ENCODE measurements at places on chromosomes 1 and 21.

DNA sequence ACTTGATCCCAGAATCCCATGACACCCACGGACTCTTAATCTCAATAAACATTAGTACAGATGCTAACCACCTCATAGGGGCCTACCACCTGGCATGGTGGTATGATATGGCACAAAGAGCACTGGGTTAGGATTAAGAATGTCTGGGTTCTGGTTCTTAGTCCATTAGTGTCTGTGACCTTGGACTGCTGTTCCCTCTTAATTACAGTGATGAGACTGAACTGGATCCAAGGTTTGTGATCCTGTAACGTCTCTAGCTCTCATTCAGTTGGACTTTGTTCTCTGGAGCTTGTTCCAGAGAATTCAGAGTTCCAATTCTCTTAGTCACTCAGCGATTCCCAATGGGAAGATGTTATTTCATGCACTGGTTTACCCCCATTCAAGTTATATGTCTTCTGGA lies 23.6 kb upstream of the PIGC start:
- DNase-seq: no peak

DNA sequence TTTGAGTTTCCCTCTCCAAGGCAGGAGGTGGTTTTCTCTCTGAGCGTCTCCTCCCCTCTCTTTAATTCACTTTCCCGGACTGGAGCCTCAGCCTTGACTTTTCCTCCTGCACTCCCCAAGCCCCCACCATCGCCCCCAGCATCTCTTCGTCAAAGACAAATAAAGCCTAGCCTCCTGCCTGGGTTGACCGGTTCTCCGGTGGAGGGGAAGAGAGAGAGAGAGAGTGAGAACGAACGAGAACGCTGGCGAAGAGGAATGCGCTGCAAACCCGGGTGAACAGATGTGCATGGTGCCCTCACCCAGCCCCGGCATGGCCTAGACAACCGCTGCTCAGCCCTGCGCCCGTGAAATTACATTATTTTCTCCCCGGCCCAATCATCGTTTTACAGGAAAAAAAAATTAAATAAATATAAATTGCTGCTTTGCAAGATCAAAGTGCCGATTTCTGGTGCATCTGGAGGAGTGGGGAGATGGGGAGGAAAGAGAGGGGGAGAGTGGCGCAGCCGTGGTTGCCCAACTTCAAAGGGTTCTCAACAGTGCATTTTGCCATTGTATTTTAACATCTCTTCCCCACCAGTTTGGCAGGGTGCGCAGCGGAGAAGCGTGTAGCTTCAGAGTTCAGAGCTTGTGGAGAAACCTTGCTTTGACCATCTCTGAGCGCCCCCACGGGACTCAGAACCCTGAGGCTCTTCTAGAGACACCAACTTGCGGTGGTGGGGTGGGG lies 11.4 kb upstream of the TBX15 start:
- no peak for DNase-seq

GRCh38 chr1:113976609-113977278 lies 2.5 kb upstream of the OLFML3 start:
- peak; percentile 60 for DNase-seq

DNA sequence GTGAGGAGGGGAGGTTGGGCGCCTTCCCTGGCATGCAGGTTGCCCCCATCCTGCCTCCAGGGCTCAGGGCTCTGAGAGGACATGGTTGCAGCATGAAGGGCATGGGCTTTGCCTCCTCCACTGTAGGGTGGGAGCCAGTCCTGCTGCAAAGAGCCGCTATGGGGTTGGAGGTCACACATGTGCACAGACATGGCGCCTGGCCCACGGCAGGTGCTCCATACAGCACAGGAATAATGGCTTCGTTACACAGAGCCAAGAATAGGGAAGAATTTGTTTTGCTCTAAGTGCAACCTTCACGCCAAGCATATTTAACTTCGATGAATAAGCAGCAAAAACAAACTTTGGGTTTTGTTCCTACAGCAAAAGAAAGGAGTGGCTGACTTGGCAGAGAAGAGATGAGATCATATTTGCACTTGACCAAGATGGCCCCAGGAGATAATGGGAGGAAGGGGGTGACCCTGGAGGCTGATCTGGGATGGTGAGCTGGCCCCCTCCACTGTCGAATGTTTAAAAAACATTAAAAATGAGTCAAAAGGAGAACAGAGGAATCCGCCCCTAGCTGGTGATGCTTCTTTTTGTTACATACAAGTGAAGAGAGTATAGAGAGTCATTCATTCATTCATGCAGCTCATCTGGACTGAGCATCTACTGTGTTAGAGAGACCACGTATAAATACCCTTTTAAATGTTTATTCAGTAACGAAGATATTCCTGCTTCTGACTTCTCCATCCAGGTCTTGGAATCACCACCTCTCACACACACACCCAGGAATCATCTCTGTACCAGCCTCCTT lies 12.4 kb upstream of the C2CD2 start:
- no peak for DNase-seq

DNA sequence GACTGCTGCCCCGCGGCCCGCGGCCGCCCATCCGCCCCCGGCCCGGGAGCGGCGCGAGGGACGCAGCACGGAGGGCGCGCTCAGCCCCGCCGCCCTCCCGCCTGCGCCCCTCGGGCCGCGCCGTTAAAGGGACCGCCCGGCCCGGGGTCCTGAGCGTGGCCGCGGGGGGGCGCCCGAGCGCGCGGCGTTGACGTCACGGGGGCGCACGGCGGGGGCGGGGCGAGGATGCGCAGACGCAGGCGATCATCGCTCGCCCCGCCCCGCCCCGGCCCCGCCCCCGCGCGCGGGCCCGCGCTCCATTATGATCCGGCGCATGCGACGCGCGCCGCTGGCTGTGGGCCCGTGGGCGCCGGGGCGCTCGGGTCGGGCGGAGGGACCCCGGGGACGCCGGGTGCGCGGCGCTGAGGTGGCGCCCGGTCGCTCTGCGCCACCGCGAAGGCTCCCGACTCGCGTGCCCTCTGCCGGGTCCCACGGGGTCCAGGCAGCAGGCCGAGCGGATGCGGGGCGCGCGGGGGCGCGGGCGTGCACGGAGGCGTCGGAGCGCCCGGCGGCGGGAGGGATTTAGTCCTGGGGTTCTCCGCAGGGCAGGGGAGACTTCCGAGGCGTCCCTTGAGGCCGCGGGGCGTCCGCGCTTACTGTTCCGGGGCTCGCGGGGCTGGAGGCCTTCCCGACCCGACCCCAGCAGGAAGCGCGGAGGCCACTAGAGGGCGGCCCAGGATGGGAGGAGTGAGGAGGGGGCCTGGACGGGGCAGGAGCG lies at the start of gene DVL1:
Gene DVL1 (minus strand): TSS at position 163 of the 757 bp plus-strand sequence. CDS start 353 bp downstream, outside the sequence.
- DNase-seq: peak; percentile 94

- DNase-seq: no peak
Measured at GRCh38 chr1:110336300-110337039, 2.7 kb upstream of the RBM15 start.

DNA sequence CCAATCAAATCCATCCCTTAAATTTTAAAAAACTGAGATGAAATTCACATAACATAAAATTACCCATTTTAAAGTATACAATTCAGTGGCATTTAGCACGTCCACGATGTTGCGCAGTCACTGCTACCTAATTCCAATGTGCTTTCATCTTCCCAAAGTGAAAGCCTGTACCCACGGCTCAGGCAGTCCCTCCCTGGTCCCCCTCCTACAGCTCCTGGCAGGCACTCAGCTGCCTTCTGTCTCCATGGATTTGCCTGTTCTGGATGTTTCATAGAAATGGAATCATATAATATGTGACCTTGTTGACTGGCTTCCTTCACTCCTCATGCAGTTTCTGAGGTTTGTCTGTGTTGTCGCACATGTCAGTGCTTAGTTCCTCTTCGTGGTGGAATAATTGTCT lies 386.3 kb downstream of the CAMTA1 start:
- DNase-seq: no peak

DNA sequence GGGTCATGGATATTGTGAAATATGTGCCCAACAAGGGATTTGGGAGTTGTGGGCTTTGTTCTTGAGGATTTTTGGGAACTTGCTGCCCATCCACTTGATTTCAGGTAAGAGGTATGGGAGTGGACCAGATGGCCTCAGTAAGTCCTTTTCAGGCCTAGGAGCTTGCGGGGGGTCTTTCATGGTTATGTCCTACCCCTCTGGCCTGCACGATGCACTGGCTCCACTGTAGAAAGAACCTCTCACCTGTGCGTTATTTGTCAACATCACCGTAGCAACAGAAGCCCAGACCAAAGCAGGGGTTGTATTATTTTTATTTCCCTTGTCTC lies 8.6 kb downstream of the RIIAD1 start:
- DNase-seq: no peak

GRCh38 chr1:14340002-14340785 lies 258.3 kb upstream of the KAZN start:
- DNase-seq: peak; percentile 70

- DNase-seq: no peak
Measured at GRCh38 chr1:153474347-153474746, 13.9 kb upstream of the S100A7 start.

GRCh38 chr1:211381481-211382181 lies 55.0 kb downstream of the TRAF5 start:
- no peak for DNase-seq

- DNase-seq: no peak
Measured at GRCh38 chr1:211711315-211711705, 35.9 kb upstream of the NEK2 start.

DNA sequence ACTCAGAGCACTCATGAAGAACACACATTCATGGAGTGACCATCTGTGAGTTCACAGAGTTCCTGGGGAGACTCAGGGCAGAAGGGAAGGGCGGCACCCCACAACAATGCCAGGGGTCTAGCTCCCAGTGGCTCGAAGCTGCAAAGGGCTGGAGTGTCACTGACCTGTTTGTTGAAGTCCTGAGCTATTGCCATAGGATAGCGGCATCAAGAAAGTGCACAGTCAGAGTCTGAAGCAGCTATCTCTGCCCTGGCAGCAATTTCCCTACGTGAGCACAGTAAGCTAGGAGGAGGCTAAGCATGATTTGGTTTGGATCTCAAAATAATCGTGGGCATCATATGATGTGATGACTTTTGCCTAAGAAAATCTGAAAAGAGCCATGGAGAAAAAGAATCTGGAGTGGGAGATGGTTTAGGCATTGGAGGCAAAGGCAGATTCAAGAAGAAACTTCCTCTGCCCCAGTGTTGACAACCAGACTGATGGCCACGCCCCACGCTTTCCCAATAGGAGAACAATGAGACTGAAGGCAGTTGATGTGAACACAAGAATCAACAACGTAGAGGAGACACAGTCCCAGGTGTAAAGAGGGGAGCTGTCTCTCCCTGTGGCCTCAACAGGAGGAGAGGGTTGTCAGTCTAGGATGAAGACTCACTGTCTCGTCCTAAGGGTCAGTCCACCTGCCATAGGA lies 100.0 kb upstream of the SLC25A33 start:
- DNase-seq: no peak

GRCh38 chr1:28510273-28510969 lies 4.6 kb downstream of the RCC1 start:
- DNase-seq: no peak

DNA sequence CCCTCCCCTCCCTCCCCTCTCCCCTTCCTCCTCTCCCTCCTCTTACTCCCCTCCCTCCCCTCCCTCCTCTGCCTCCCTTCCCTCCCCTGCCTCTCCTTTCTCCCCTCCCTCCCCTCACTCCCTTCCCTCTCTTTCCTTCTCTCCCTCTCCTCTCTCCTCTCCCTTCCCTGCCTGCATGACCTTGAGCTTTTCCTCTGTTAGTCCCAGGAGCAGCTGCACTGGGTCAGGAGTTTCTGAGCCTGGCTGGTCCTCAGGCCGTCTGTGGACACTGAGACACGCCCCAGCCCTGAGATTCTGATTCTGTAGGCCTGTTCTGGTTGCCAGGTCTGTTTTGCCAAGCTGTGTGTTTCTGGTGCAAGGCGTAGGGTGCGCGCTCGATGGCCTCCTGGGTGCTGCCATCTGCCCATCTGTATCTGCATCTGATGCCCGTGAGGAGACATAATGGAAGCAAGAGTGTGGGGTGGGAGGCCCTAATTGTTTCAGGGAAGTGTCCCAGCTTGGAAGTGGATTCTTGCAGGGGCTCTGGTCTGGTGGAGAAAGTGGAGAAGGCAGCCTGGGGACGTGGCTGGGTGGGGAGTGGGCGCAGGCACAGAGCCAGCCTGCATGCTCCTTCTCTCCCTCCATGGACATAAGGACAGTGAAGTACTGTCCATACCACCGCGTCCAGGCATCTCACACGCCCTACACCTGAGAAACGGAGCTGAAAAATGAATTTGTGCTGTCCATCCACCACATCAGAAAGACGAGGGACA lies 97.2 kb downstream of the WDR4 start:
- no peak for DNase-seq

GRCh38 chr1:115771847-115772457 lies 3.4 kb upstream of the CASQ2 start:
- peak; percentile 91 for DNase-seq

- no peak for DNase-seq
Measured at GRCh38 chr1:101587741-101588140, 350.9 kb downstream of the S1PR1 start.

DNA sequence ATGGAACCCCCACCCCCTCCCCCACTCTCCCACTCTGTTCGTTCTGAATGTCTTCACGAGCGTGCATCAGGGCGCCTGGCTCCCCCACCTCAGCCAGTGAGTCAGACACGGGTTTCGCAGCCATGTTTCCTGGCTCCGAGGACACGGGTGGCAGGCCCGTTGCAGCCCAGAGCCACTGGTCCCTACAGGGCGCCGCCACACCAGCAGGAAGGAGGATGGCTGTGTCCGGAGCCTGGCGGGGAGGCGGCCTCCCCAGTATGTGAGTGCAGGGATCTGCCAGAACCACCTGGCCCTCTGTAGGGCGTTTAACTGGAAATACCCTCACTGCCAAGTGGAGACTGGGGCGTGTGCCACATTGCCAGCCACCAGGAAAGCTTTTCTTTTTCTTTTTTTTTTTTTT lies 18.5 kb downstream of the CSTB start:
- no peak for DNase-seq

GRCh38 chr1:76989976-76990375 lies 122.7 kb downstream of the ST6GALNAC5 start:
- no peak for DNase-seq

DNA sequence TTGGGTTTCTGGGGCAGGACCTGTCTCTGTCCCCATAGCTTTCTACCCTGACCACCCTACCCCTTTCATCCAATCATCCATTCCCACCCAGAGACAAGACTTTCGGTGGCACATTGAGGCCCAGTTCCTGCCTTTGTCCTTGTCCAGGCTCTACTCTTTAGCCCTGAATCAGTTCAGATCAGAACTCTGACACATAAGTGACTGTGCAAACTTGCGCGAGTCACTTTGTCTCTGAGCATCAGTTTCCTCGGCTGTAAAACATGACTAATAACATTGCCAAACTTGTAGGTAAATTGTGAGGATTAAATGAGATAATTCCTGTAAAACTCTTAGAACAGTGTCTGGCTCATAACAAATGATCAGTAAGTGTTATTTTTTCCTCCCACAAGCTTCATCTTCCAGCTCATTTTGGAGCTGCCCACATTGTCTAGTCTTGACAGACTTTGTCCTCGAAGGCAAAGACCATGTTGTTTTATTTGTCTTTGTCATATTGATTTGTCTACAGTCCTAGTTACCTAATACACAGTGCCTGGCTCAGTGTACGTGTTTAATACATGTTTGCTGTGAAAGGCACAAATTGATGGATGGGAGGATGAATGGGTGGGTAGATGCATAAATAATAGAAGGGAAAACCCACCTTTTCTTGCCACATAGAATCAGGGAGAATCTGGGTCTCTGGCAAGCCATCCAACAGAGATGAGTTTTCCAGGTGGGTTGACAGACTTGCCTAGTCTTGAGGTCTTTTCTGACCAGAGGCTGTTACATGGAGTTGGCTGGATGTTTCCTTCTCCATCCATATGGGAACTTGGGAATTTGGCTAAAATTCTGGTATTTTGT lies 262.9 kb downstream of the OMA1 start:
- DNase-seq: no peak
